ENCODE measurements at places on chromosomes 7 and 10. TPM values are rescaled to one million over a fixed set of nuclear protein-coding genes. Genes with fewer than 3 reads are reported as not detected.

ADCYAP1R1 gene
- total RNA-seq = 6.0 TPM

PAPOLB gene
- total RNA-seq = 0.05 TPM

CALY gene
- total RNA-seq = not detected

POU6F2 gene
- total RNA-seq = not detected

GRCh38 chr10:131207584-131208532 lies 103.7 kb downstream of the TCERG1L start:
- DNase-seq = no peak

DNA sequence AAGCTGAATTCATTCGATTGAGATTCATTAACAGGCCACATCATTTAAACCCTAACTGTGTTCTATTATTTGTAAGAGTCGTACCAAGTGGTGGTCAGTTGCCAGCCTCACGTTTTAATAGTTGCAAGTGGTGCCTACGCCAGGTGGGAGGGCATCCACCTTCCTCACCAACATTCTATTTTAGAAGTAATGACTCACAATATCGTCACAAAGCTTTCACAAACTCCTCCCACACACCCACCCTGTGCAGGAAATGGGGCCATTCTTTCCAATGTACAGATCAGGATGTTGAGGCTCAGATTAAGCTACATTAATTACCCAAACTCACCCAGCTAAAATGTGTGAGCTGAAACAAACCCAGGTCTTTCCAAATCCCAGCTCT lies 77.3 kb upstream of the SAMD8 start:
- no peak for DNase-seq

- no peak for DNase-seq
These were observed 72.1 kb upstream of the SEC61G start for GRCh38 chr7:54831046-54831643.

- DNase-seq = no peak
These were observed 39.2 kb upstream of the JCAD start for GRCh38 chr10:30098629-30099028.

GRCh38 chr10:1536341-1536740 lies 201.0 kb downstream of the ADARB2 start:
- no peak for DNase-seq

- DNase-seq = no peak
These were observed 22.8 kb downstream of the PWWP2B start for GRCh38 chr10:132419538-132420468.

- DNase-seq = no peak
These were observed 21.3 kb upstream of the ZMIZ2 start for GRCh38 chr7:44727158-44727936.

DNA sequence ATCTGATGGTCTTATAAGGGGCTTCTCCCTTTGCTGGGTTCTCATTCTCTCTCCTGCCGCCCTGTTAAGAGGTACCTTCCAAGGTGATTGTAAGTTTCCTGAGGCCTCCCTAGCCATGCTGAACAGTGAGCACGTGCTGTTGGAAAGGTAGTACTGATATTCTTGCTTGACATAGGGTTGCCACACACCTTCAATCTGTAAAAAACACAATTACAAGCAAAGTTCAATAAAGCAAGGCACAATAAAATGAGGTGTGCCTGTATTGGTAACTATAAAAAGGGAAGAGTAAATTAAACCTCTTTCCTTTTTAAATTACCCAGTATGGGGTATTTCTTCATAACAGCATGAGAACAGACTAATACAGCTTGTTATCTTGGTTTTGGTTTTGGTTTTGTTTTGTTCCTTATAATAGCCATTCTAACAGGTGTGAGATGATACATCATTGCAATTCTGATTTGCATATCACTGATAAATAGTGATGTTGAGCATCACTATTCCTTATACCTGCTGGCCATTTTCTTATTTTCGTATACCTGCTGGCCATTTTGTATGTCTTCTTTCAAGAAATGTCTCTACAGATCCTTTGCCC lies 164.9 kb upstream of the TRIM24 start:
- DNase-seq = no peak

- peak; percentile 85 for DNase-seq
These were observed 12.6 kb upstream of the CDH23 start for GRCh38 chr10:71383972-71384687.

- DNase-seq = no peak
These were observed 43.7 kb upstream of the SLIT1 start for GRCh38 chr10:97229322-97230015.

- no peak for DNase-seq
These were observed 24.1 kb upstream of the DNAJC1 start for GRCh38 chr10:22027364-22028238.

All from left ventricle myocardium superior (tissue), 1 donor.